ENCODE measurements at places on chromosomes 16 and 17.

- no peak for DNase-seq
Measured at GRCh38 chr17:64607862-64608565, 54.1 kb downstream of the SMURF2 start.

DNA sequence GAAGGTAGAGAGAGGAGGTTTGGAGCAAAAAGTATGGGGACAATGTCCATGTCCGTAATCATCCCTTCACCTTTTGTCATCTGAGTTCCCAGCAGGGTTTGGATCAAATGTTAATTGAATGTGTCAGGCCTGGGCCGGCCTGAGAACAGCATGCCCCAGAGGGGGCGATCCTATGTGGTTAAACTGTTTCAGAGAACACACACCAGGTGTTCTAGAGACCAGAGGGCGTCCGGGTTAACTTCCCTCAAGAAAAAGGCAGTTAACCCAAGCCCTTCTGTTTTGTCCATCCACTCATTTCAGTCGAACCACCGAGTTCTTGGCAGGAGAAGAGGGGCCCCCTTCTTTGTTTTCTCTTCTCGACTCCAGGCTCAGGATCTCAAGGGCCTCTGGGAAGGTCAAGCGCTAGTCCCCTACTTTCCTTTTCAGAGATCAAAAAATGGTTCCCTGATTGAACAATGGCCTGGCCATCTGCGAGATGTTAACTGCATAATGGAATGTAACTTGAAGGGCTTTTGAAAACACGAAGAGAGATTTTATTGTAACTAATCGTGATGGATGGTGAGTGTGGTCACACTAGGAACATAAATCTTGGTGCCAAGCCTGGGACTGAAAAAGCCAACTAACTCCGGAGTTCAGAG, 142.5 kb downstream of the IRX3 start:
- no peak for DNase-seq

GRCh38 chr17:54662978-54663876, 237.4 kb upstream of the TOM1L1 start:
- peak; percentile 27 for DNase-seq

- DNase-seq: no peak
Measured at GRCh38 chr16:6969594-6969993, 363.1 kb upstream of the RBFOX1 start.
